ENCODE measurements at places on chromosomes 3 and 15. TPM values are rescaled to one million over a fixed set of nuclear protein-coding genes. Genes with fewer than 3 reads are reported as not detected.

Gene CFAP20DC
- polyA plus RNA-seq: 3.4 TPM

Gene PXK
- 12.9 TPM for polyA plus RNA-seq

DNA sequence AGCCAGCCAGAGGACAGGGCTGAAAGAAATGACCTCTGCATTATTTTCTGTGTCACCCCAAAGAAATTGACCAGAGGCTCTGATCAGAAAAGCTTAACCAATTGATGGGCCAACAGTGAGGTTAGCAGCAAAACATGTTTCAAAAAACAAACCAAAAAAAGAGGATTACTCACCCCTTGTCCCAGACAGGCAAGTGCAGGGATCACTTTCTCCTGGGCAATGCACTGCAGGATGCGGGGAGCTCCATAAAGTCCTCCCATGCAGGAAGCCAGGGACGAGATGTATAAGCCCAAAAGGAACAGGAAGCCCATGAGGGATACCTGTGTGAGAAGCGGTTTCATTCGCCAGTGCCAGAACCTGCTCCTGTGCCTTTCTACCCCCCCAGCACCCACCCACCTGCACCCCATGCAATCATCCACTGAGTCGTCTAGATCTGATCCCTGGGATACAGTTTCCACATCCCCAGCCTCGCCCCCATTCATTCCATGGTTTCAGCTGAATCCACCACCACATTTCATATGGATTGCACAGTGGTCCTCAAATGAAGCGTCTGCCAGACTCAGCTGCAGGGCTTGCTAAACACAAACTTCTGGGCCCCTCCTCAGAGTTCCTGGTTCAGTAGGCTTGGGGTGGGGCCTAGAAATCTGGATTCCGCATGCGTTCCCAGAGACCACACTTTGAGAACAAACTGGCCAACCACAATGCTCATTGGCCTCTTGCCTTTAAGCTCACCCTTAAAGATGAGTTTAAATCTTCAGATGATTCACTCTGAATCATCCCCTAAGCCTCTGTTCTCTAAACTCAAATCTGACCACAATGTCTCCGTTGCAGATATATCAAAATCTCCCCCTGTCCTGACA lies 54.4 kb upstream of the HEG1 start:
- no peaks in the 10 kb centered on the region for H3K27me3 ChIP-seq
- H3K27ac ChIP-seq: no peak overlapping the region
- peaks cover 42% of the 10 kb centered on the region for H3K4me1 ChIP-seq
- H3K4me3 ChIP-seq: no peak overlapping the region

DNA sequence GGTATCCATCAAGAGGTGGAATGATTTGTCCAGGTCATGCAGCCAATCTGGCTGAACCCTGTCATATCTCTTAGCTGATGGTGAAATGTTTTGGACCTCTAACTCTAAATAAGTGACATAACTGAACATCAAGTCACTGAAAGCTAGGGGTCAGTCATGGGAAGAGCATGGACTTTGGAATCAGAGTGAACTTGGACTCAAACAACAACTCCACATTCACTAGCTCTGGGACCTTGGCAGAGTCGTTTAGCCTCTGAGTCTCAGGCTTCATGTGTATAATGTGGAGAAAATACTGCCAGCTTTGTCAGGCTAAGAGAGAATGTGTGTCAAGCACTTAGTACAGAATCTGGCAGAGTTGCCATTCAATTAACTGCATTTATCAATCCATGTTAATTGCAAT lies 557.8 kb upstream of the CFAP20DC start:
- DNase-seq: no peak
- H3K27me3 ChIP-seq: no peaks in the 10 kb centered on the region
- no peaks in the 10 kb centered on the region for H3K36me3 ChIP-seq
- no peak overlapping the region for H3K27ac ChIP-seq
- no peaks in the 10 kb centered on the region for H3K4me1 ChIP-seq

Data from keratinocyte (primary cell).